Activated naive CD4-positive, alpha-beta T cell treated with anti-CD3 and anti-CD28 coated beads, Interleukin-2, amount 10 ng/mL, durations not matched to agents 7 days and 5 days (primary cell): ENCODE measurements at places on chromosomes 16 and 17.
A peak's percentile ranks its signal among the peaks of the same experiment; 100 is the strongest.

- peak; percentile 37 for DNase-seq
Observed at GRCh38 chr17:4584101-4584916, at the start of gene SMTNL2. TSS of gene SMTNL2 (plus strand) at chr17:4584529. CDS start at chr17:4584606, 77 bp downstream.

DNA sequence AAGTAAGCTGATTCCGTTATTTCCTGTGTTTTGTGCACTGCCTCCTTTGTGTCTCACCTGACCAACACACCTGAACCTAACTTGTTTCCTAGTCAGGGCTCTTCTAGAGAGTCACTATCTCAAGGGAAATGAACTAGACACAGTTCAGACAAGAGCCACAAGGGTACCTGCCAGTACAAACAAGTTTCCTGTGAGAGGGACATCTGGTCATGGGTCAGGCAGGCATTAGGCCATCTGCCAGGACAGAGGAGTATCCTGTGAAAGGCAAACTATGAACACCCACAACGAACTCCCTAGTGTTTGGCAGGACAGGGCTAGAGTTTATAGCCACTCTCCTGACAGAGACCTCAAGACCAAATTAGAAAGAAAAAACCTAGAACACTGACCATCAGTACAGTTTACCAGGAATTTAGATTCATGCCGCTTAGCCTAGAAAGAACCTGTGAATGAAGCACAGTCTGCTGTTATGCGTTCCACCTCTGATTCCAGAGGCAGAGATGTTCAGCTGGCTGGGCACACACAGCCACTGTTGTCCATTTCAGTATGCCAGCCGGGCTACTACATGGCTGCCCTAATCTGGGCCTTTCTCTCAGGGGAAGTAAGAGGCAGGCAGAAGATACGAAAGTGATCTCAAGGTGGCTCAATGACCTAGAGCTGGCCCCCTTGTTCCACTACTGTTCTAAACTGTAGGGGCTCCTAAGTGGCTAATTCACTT, 20.7 kb upstream of the GLG1 start:
- no peak for DNase-seq

DNA sequence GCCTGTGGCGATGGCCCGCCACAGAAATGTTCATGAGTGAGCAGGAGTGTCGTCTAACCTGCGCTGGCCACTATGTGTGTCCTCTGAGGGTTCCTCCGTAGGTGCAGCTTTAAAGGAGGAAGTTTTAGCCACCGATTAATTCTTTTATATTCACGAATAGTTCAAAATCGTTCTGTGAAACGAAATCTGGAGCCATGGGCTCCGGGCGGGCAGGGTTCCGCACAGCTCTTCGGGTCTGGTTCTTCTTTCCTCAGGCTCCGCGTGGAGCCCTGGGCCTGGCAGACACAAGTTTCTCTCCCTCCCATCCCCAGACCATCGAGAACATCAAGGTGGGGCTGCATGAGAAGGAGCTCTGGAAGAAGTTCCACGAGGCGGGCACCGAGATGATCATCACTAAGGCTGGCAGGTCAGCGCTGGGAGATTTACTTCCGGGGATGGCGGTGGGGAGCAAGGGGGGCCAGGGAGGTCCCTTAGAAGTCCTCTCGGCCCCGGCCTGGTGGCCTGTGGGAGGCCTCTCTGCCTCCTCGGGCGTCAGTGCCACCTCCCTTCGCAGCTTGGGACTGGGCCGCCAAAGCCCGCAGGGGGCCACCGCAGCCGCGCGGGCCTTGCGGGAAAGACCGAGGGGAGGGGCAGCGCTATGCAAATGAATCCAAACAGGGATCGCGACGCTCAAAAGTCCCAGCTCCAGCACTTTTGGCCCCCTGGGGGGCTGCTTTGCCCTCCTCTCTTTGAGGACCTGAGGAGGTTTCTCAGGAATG, 5.2 kb downstream of the TBX4 start:
- DNase-seq = no peak

GRCh38 chr17:79482727-79483521, 127.9 kb downstream of the RBFOX3 start:
- DNase-seq = no peak

DNA sequence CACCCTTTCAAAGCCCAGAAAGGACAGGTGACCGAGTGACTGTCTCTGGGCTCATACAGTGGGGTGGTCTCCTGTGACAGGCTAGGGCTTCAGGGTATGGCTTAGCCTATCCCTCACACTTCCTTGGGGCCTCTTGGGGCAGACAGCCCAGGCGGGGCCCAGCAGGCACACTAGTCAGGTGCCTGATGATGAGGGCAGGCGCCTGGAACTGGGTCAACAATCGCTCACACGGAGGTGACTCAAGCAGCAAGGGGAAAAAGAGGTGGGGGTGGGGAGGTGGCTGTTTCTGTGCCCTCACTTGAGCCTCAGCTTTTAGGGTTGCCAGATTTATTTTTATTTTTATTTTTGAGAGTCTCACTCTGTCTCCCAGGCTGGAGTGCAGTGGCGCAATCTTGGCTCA, 6.4 kb upstream of the GRN start:
- no peak for DNase-seq

DNA sequence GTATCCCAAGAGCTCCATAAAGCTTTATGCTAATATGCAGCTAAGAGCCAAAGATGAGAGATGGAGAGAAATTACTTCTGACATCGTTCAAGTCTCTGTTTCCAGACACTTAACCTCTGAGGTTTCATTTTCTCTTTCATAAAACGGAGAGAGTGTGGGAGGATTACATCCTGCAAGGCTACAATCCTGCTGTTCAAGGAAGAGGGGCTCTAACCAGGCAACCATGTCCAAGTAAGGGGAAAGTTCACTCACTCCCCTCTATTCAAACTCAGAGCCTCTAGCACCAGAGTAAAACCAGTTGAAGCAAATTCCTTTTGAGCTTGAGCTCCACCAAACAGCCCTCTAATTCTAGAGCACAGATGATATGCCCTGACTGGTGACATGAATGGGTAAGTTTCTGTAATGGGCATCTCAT, 397.4 kb downstream of the NPIPA8 start:
- no peak for DNase-seq

DNA sequence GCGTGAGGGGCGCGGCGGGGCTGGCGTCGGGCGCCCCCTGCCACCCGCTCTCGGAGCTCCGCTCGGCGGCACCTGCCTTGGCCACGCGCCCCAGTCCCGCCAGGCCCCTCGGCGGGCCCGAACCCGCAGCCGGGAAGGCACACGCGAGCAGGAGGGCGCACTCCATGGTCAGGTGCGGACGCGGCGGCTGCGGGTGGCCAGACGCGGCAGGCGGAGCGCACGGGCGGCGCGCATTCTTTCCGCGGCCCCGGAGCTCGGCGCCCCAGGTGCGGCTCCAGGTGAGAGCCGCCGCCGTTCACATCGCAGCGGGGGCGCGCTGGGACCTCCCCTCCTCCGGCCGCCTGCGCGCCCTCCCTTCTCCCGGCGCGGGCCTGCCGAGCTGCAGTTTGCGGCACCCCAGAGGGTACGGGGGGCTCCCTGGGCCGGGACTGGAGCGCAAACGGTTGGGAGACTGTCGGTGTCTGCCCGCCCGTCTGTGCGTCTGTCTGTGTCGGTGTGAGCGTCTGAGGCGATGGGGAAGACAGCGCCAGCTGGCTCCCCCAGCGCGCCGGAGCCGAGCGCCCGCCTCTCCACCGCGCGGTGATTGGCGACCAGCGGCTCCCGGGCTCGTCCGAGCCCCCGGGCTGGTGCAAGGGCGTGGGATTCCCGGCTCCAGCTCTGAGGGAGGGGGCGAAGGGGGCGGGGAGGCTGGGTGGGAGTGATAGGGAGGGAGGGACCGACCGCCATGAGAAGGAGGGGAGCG, at the start of gene ADAMTS18:
ADAMTS18 (minus strand) TSS at position 505 of the 742 bp plus-strand sequence; CDS start at position 166, 339 bp downstream.
- no peak for DNase-seq

DNA sequence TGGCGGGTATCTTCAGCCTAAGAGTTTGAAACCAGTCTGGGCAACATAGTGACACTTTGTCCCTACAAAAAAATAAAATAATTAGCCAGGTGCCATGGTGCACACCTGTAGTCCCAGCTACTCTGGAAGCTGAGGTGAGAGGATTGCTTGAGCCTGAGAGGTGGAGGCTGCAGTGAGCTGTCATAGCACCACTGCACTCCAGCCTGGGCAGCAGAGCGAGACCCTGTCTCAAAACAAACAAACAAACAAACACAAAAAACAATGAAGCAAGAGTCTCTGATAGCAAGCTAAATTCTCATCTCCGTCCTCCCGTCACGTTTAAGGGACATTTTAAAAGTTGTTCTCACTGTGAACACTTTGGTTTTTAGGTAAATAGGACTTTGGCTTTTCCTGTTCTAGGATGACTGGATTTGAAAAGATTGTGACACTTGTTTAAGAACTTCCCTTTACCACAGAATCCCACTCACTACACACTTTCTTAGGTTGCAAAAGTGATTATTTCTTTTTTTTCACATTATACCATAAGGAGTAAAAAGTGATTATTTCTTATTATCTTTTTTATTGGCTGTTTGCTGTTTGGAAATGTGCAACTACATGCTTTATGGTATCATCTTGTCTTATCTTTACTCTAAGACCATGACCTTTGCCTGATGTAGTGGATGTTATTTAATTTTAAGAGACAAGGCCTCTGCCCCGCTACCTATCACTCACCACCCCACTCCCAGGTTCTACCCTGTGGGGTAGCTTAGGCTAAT, 4.4 kb upstream of the ERN1 start:
- DNase-seq = no peak

- no peak for DNase-seq
Observed at GRCh38 chr17:80212962-80213642, 7.0 kb downstream of the SGSH start.

DNA sequence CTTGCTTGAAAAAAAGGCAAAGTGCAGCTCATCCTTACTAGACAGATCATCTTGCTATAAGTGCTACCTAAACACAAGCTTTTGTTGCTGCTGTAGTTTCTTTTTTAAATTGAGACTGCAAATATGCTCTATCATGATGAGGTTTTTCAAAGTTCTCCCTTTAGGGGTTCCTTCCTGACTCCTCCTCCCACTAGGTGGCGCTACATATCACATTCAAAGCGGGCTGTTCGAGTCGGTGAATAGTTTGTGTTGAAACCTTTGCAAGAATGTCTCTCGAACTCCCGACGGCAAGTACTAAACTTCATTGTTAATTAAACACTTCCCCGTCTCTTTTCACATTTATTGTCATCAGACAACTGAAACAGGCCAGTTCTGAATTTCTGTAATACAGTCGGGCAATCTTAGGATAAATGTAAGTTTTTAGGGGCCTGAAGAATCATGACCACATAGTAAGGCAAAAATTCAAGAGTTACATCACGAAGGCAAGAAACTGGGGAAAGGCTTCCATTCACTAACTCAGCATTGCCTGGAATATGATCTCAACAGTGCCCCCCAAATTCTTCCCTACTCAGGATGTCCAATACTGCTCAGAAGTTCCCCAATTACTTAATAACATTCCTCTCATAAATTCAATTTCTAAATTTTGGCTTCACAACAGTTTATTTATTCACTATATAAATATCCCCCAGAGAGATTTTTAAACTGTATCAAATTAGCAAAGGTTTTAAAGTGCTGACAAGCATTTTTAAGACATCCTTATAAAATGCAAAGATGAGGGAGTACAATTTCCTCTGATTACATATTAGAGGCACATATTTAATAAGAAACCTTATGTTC, 6.7 kb downstream of the HS3ST3A1 start:
- peak; percentile 85 for DNase-seq
